ENCODE measurements at places on chromosomes 5 and 9.

- DNase-seq, result no peak
Observed at GRCh38 chr9:70954596-70955143, 166.8 kb downstream of the TRPM3 start.

DNA sequence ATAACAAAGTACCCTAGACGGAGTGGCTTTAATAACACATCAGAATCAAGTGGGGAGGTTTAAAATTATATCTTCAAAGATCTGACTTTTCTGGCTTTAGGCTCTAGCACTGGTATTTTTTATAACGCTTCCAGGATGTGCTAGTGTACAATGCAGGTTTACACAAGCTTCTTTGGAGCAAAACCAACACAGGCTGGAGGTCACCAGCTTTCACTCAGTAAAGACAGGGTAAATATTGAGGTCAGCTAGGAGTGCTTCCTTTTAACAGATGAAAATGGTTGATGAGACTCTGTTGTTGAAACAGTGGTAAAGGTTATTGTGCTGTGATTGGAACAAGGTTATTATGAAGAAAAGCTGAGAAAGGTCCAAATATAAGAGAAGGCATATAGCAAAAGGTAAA, 414.2 kb downstream of the TAF11L14 start:
- DNase-seq, result no peak

DNA sequence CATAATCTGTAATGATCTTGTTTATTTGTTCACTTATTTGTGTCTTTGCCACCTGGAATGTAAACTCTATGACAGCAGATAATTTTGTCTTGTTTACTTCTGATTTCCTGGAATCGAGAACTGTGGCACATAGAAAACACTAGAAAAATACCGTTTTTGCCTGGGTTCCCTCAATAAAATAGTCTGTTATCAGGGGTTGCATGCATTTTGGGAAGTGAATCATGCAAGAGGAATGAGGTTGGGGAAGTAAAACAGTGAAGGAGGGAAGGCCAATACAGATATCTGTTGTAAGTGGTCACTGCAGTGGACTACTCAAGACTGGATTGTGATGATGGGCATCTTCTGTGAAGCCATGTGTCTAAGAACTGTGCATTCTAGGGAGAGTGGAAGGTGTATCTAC, 45.2 kb upstream of the IL6ST start:
- no peak for DNase-seq

DNA sequence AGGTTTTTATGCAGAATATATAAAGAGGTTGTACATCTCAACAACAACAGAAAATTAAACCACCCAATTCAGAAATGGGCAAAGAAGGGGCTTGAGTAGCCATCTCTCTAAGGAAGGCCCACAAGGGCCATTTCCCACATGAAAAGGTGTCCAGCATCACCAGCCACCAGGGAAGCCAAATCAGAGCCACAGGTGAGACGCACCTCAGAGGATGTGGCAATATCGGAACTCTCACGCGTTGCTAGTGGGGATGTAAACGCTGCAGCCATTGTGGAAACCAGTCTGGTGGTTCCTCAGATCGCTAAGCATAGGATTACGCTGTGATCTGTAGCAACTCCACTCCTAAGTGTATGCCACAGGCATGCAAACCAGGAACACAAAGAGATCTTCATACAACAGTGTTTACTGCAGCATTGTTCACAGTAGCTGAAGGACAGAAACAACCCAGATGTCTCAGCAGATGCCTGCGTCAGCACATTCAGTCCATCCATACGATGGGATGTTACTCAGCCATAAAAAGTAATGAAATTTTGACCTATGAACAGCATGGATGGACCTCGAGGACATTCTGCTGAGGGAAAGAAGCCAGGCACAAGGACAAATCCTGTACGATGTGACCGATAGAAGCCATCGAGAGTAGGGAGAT, 84.3 kb upstream of the CACNA1B start:
- no peak for DNase-seq

- DNase-seq, result no peak
Observed at GRCh38 chr5:148815086-148815485, 11.3 kb upstream of the ADRB2 start.

All from CD4-positive, alpha-beta T cell treated with Interleukin-21 for 1 hour (primary cell).